ENCODE measurements at places on chromosomes 7 and 10.

- no peak for DNase-seq
Measured at GRCh38 chr7:157033483-157034473, 23.3 kb upstream of the MNX1 start.

GRCh38 chr10:73837072-73837471 lies 25.7 kb upstream of the NDST2 start:
- DNase-seq: peak; percentile 50

GRCh38 chr10:3534433-3534832 lies 250.6 kb downstream of the KLF6 start:
- DNase-seq: no peak

GRCh38 chr7:26345837-26346236 lies 54.2 kb downstream of the SNX10 start:
- no peak for DNase-seq

DNA sequence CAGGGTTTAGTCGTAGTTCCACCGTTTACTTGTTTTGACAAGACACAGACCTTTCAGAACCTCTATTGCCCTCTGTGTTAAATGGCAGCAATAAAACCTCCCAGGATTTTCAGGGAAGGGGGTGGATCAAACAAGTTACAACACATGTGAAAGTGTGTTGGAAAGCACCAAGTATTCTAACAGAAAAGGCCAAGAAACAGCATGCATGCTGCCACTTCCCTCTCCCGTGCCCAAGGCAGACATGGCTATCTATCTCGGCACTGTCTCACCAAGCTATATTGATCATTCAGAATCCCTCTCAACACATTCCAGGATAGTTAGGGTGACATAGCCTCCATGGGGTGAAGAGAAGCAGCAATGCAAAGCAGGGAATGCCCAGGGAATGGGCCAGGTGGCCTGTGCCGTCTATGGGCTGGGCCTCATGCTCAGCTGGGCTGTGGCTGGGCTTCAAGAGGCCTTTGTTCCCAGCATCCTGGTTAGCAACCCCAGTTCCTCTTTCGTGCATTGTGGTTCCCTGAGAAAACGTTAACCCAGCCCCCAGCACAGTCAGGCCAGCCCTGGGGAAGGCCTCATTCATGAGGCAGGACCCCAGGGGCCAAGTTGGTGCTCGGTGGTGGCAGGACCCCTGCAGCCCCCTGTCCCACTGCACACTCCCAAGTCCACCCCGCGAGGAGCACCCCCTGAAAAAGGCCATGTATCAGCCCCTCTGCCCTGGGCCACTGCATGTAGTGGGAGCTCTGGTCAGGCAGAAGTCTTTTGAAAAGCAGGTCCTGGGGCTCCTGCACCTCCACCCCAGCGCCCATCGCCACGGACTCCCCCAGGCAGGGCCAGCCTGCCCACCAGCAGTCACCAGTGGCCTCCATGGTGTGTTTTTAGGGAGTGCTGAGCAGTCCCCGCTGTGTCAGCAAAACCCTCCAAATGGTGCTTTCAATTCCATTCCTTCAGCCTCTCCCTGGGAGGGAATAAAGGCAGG lies 25.5 kb downstream of the VSIR start:
- DNase-seq: no peak

GRCh38 chr7:28623863-28624262 lies 211.5 kb downstream of the CREB5 start:
- DNase-seq: no peak

DNA sequence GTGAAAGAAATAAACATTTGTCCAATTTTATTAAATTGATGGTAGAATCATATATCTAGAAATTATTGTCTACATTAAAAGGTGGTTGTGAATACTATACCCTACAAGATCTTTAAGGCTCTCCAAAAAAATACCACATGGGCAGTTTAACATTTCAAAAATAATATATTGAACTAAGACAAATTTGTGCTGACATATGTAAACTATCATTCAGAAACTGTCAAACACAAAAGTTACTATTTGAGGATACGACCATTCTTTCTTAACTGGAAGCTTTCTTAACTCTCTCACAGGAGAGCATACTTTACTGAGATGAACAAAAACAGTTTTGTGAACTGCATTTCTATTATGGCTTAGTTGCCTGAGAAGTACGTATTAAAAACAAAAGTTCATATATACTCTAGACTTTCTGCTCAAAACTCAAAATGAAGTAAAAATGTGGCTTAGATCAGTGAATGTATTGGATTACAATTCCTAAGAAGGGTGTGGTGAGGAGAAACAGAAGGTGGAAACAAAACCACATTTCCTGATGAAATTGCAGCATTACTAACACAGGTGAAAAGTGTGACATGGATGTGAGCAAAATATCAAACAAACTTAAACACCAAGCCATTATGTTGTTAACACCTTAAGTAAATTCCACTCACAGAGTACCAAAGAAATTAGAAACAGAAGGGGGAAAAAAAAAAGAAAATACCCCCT lies 138.5 kb downstream of the SEMA3A start:
- no peak for DNase-seq

GRCh38 chr7:6392712-6393666 lies 54.8 kb downstream of the DAGLB start:
- peak; percentile 57 for DNase-seq

DNA sequence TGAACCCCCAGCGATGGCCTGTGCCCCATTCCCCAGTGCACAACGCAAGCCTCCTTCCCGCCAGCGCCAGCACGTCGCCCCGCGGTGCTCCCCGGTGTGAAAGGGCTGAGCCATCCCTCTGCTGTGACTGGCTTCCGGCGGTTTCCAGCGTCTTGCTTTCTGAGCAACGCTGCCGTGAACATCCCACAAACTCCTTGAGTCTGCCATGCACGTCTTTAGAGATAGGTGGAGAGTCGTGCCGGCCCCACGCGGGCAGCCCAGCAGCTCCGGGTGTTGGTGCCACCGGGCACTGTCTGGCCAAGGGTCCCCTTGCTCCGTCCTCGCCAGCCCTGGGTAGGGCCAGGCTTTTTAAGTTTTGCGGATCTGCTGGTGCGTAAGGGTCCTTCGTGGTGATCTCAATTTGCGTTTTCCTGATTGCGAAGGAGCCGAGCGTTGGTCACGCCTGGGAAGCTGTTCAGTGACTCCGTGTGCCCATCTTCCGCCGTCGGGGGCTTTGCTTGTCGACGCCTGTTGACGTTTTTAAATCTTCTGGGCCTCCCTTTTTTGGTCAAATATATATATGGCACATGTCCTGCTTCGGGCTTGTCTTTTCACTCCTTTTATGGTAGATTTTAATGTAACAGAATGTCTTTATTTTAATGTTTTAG lies 70.6 kb downstream of the FOXL3 start:
- DNase-seq: no peak
